ENCODE measurements at places on chromosomes 13 and 19.

DNA sequence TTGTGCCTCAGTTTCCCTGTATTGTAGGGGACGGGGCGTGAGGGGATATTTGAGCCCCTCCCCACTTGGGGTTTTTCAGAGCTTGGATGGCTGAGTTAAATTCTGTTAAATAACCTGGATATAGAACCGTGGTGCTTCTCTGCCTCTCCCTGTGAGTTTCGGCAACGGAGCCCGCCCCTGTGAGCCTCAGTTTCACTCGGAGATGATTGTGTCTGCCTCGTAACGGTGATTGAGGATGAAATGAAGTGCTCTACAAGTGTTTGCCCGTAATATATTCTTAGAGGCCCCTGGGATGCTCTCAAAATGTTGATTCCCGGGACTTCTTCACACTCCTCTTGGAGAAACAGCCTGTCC lies 509 bp downstream of the KXD1 start:
- no peak for DNase-seq

- DNase-seq: no peak
Observed at GRCh38 chr13:50403311-50403710, 388.1 kb downstream of the KCNRG start.

DNA sequence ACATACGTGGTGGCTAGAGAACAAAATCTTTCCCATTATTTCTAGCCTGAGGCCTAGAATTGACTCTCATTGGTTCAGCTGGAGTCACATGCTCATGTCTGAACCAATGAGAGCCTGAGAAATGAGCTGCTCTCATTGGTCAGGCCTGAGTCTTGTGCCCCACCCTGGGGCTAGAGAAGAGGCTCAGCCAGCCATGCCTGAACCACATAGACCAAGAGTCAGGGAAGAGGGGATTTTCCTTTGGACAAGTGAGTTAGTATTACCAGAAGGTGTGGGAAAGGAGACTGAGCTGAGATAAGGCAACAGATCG lies 6.9 kb downstream of the FXYD5 start:
- no peak for DNase-seq

GRCh38 chr13:37868691-37869505 lies 674 bp downstream of the TRPC4 start:
- DNase-seq: no peak

DNA sequence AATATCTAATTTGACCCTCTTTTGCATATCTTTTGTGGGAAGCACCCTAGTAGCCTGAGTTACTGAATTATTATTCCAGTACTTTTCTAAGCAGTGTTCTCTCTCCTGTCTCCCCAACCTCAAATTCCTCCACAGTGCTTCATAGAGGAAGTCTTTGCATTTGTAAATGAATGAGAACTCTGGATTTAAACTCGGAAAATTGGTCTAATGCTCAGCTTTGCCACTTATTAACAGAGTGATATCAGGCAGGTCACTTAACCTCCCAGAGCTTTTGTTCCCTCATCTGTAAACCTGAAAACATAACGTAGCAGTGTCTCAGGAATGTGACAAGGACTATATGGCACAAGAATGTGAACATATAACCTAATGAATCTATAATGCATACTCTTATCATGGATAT lies 26.2 kb downstream of the FREM2 start:
- no peak for DNase-seq

GRCh38 chr13:37290716-37291505 lies 185.4 kb upstream of the CSNK1A1L start:
- DNase-seq: no peak

- DNase-seq: no peak
Observed at GRCh38 chr19:54343868-54344267, 4.9 kb upstream of the LILRA4 start.

DNA sequence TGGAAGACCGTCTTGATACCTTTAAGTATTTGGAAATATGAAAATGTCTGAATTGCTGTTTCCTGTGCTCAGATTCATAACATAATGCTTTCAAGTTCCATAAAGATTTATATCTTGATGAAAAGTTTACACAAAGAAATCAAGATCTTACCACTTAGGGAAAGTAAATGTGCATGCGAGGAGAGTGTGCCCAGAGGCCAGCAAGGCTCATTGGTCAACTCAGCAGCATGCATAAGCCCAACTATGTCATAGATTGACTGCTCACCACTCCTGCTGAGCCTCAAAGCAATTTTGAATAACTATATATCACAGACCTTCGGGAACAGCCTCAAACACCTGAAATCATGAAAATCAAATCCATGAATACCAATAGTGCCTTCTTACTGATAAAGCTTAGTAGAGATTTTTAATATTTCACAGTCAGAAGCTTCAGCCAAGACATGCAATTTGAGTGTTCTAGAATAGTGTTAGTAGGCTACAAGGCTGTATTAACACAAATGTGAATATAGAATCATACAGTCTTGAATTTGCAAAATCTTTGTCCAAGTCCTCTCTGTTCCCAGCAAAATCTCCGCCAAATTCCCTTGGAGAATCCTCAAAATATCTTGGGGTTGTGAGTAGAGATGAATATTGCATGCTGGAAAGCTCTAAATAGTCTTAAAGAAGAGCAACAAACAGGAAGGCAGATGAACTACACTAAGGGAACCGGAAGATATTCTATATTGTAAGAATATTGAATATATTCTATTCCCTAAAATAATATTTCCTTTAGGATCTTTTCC lies 124.1 kb downstream of the DCLK1 start:
- no peak for DNase-seq

DNA sequence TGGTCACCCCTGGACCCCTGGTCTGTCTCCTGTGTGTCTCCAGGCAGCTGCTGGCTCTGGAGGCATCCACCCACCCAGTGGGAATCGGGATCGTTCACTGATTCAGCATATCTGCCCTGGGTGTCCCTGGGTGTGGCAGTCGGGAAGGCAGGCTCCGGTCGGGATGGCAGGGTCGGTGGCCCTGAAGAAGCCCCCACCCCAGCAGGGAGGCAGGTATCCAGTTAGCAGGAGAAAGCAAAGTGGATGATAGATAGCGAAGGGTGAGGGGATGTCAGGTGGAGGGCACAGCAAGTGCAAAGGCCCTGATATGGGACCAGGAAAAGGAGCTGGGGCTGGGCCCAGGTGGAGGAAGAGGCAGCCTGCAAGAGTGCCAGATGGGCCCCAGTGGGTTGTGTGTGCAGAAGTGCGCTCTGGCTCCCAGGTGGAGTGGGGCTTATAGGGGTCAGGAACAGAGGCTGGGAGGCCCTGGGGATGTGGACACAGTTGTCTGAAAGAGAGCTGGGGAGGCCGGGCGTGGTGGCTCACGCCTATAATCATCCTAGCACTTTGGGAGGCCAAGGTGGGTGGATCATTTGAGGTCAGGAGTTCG lies 2.3 kb downstream of the SSBP4 start:
- no peak for DNase-seq

- no peak for DNase-seq
Observed at GRCh38 chr19:2246801-2247361, 2.2 kb upstream of the AMH start.

GRCh38 chr13:23384111-23384510 lies 49.4 kb downstream of the SACS start:
- no peak for DNase-seq

GRCh38 chr13:62684359-62684758 lies 1268.7 kb upstream of the PCDH20 start:
- DNase-seq: no peak

GRCh38 chr19:7899751-7900378 lies 3.8 kb upstream of the MAP2K7 start:
- peak; percentile 19 for DNase-seq

- no peak for DNase-seq
Observed at GRCh38 chr13:111388851-111389500, 68.5 kb downstream of the TEX29 start.

GRCh38 chr19:17455308-17456123 lies 5.2 kb downstream of the NXNL1 start:
- no peak for DNase-seq

DNA sequence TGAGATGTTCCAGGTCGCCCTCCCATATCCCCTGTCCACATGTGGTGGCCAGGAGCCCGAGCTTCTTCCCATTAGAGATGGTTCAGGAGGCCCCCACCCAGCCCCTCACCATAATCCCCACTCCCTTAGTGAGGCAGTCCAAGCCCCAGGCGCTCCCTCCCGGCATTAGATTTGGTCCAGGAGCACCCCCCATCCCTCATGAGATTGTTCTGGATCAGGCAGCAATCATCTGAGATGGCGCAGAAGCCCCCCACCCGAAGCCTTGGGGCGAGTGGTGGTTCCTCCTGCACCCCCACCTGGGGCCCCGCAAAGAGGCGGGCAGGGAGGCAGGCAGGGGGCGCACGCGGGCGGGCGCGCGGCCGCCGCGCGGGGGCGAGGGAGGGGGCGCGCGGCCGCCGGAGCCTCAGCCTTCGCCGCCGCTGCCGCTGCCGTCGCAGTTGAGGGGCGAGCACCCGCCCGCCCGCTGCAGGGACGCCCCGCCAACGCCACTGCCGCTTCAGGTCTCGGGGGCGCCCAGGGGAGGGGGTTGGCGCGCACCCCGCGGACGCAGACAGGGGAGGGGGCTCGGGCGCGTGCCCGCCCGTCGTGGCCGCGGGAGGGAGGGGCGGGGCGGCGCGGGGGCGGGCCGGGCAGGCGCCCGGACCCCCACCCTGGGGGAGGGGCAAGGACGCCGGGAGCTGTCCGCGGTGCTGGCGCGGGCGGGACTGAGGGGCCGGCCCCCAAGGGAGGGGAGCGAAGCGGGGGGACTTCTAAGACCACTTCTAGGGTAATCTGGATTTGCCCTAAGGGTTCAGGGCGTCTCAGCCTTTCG lies 46.4 kb upstream of the SHKBP1 start:
- peak; percentile 89 for DNase-seq

DNA sequence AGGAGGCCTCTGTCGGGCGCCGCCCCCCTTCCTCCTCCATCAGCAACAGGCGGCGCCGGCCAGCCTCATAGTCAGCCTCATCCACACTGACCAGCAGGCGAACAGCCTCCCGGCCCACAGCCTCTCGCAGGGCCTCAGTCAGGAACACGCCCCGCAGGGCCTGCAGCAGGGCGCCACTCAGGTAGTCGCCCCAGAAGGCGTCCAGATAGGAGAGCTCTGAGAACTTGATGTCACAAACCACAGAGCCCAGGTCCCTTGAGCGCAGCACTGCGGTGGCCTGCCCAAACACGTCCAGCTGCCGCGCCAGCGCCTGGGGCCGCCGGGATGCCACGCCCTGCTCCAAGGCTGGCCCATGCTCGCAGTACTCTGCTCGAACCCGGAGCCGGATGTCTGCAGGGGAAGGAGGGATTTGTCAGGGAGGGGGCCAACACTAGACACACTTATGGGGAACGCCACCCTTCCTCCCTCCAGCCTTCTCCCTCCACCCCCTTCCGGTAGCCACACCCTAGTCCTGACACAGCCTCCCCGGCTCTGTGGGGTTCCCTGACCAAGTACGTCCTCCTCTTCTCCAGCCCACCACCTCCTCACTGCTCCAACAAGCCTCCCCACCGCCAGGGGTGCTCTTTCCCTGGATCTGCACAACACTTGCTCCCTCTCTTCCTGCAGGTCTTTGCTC lies 17.9 kb downstream of the DEDD2 start:
- DNase-seq: no peak

DNA sequence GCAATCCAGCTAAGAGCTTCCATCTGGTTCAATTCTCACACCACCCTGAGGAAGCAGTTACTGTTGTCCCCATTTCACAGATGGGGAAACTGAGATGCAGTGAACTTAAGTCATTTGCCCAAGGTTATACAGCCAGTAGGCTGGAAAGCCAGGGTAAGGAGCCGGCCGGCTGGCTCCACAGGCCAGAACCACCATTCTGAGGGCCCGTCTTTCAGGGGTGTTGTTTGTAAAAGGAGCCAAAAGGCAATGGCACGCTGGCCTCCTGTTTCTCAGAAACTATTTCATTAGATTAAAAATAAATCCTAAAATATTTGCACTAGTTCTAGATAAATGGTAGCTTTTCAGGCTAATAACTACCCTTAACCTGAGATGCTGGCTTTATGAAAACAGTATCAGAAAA lies 114.9 kb downstream of the CRYL1 start:
- DNase-seq: no peak

DNA sequence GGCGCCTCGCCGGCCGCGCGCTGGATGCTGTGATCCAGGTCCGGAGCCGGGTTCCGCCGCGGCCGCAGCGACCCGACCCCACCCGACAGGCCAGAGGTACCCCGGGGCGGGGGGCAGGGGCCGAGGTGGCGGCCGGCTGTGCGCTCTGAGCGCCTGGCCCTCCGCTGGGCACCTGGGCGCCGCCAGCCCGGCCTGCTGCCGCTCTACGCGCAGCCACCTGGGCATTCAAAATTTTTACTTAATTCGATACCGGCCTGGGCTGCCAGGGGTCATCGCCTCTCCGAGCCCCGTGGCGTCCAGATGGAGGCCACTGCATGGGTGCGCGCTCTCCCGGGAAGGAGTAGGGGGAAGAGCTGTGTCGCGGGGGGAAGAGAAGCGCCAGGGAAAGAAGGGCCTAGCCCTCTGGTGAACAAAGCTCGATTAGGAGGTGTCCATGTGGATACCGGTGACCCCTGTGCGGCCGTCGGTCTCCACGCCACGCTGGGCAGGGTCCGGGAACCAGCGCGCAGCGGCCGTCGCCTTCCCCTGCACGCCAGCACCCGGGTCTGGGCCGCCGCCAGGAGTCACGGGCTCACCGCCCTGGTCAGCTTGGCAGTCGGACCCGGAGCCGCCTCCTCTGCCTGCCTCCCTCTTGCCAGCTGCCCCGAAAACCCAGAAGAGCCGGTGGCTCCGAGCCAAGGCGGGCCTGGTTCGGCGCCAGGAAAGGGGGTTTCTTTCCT lies 666 bp downstream of the BIVM start:
- DNase-seq: peak; percentile 68

GRCh38 chr13:25178070-25178469 lies 6.0 kb upstream of the AMER2 start:
- DNase-seq: no peak

GRCh38 chr19:10211691-10212090 lies 16.9 kb upstream of the DNMT1 start:
- no peak for DNase-seq

DNA sequence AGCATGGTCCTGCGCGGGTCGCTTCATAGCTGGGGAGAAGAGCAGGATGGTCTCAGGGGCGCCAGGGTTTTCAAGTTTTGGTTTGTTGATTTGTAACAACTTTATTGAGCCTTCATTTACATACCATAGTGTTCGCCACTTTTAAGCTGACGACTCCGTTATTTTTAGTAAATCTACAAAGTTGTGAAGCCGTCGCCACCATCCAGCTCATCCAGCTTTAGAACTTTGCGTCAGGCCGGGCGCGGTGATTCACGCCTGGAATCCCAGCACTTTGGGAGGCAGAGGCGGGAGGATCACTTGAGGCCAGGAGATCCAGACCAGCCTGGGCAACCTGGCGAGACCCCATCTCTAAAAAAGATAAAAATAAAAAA lies 404 bp downstream of the C19orf44 start:
- no peak for DNase-seq

DNA sequence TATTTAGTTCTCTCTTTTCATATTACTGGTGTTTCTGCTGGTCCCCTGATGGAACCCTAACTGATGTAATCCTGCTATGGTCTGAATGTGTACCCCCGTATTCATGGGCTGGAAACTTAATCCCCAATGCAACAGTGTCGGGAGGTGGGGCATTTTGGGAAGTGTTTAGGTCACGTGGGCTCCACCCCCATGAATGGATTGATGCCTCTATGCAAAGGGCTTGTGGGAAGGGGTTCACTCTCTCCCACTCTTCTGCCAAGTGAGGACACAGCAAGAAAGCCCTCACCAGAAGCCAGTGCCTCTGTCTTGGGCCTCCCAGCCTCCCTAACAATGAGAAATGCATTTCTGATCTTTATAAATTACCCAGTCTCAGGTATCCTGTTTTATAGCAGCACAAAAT lies 21.2 kb upstream of the UBAC2 start:
- DNase-seq: no peak

GRCh38 chr19:1453525-1454364 lies 3.8 kb downstream of the APC2 start:
- DNase-seq: peak; percentile 64

- DNase-seq: peak; percentile 52
Observed at GRCh38 chr19:17281391-17282304, at the start of gene ANKLE1. Gene ANKLE1 (plus strand): TSS chr19:17281901. CDS start chr19:17281921, 20 bp downstream.
